Stimulated activated CD4-positive, alpha-beta T cell treated with anti-CD3 and anti-CD28 coated beads, Interleukin-15, amount 100 ng/mL, for 1 hour (primary cell): ENCODE measurements at places on chromosomes 1 and 21.

GRCh38 chr1:232507571-232507970, 122.4 kb downstream of the SIPA1L2 start:
- DNase-seq: no peak

DNA sequence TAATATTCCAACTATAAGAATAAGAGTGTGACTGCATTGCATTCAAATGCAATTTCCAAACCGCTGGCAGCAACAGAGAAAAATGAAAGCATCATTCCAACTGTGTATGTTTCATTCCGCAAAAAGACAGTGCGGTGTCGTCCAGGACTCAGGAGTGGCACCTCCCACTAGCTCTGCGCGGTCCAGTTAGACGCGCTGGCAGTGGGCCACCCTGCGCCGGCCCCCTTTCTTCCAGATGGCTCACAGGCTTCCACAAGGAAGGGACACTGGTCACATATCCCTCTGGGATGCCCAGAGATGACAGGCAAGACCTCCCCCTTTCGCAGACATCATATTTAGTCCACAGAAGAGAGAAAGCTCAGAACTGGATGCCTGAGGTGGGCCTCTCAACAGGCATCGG, 11.9 kb downstream of the WRAP73 start:
- DNase-seq: no peak

DNA sequence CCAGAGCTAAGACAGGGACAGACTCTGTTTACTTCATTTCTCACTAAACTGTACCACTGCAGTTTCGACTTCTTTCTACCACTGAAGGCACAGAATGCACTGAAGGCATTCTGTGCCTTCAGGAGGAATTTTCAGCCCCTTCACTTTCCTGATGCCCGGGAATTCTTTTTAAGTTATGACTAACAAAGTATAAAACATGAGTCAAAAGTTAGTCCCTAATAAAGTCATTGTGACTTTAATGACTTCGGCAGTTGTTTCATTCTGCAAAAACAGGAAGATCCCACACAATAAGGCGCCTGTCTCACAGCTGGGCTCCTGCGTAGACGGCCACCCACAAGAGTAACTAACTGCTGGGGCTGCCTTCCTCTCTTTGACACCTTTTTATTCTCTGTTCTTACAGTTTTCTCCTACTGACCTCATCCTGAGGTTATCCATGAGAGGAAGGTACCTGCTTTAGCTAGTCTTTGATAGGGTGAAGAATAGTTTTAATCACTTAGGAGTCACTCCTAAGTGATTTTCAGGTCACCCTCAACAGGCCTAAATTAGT, 183.9 kb upstream of the SGIP1 start:
- no peak for DNase-seq

GRCh38 chr1:85417876-85418275, 47.1 kb downstream of the DDAH1 start:
- DNase-seq: no peak

- DNase-seq: no peak
Observed at GRCh38 chr1:192376374-192376773, 59.6 kb downstream of the RGS21 start.

DNA sequence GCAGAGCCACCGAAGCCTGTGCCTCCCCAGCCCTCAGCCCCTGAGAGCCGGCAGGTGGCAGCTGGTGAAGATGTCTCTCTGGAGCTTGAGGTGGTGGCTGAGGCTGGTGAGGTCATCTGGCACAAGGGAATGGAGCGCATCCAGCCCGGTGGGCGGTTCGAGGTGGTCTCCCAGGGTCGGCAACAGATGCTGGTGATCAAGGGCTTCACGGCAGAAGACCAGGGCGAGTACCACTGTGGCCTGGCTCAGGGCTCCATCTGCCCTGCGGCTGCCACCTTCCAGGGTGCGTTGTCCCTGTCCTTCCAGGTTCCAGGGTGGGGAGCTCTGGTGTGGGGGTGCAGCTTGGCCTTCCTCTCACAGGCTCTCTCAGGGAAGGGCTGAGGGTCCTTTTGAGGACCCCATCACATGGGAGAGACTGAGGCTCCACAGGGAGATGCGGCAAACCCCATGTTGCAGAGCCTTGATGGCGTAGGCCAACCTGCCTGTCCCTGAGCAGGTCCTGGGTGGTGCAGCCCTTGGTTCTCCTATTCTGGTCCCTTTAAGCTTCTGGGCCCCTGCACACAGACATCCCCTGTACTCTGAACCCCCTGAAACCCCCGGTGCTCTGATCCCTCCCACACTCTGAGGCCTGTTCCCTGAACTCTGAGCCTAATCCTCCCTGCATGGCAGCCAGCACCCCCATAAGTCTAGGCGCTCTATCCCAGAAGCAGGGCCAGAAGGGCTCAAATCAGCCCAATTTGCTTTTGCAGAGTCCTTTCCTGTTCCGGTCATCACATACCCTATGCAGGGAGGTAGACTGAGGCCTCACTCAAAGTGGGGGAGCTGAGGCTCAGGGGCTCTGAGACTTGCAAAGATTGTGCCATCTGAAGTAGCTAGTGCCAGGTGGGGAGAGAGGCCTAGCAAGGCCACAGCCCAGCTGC, 88.5 kb downstream of the TRIM11 start:
- DNase-seq: no peak

DNA sequence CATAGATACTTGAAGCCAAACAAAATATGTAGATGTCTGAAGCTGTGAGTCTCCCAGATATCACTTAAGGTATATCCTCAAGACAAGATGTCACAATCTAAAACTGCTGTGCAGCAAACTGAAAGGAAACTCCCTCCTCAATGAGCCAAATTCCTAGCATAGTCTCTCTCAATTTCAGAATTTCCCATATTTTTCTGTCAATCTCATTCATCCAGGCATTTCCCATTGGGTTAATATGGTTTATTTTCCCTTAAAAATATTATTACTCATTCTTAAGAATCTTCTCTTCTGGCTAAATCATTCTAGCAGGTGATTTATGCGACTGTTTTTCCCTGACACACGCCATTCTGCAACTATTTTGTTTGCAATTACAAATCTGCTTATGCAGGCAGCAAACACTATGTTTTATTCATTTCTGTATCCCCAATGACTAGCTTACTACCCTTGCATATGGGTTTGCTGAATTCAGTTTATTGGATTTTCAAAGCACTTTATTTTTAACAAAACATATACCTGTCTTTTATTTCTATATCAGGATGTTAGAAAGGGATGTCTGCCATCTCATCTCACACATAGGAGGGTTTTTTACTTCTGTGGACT, 69.9 kb downstream of the TNFSF4 start:
- DNase-seq: no peak

- DNase-seq: peak; percentile 24
Observed at GRCh38 chr1:203340112-203340790, 10.7 kb downstream of the FMOD start.

DNA sequence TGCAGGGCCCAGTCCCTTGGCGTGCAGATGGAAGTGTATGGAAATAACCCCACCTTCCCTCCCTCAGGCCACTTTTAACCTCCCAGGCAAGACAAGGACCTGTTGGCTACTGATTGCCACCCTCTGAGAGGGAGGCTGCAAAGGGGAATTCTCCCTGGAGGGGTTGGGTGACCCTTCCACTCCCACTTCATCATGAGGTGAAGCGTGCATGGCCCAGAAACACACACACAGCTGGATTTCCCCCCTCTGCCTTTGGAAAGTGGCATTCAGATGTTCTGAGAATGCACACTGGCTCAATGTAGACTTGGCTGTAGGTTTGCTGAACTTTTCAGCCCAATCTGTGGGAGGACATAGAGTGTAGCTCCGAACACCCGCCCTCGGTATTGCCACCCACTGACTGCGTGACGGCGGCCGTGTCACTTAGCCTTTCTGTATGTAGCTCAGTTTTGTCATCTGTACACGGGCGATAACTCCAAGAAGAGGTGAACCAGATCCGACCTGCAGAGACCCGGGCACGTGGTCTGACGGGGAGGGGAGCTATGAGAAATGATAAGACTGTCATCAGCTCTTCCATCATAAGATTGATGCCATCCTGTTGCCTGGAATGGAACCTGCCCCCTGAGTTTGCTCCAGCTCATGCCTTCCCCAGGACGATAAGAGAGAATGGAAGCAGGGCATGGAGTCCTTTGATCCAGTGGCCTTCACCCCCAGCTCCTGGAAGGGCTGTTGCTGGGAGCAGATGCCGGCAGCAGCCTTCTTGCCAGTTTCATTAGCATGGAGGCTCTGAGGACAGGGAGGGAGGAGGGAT, 19.3 kb downstream of the MIIP start:
- no peak for DNase-seq

GRCh38 chr1:248714248-248714647, 11.7 kb upstream of the OR14I1 start:
- DNase-seq: no peak

- DNase-seq: no peak
Observed at GRCh38 chr1:232818040-232818439, 12.8 kb downstream of the MAP10 start.

GRCh38 chr21:29583424-29583924, 284.8 kb downstream of the BACH1 start:
- no peak for DNase-seq

GRCh38 chr1:224805889-224806288, 123.6 kb upstream of the DNAH14 start:
- DNase-seq: no peak

DNA sequence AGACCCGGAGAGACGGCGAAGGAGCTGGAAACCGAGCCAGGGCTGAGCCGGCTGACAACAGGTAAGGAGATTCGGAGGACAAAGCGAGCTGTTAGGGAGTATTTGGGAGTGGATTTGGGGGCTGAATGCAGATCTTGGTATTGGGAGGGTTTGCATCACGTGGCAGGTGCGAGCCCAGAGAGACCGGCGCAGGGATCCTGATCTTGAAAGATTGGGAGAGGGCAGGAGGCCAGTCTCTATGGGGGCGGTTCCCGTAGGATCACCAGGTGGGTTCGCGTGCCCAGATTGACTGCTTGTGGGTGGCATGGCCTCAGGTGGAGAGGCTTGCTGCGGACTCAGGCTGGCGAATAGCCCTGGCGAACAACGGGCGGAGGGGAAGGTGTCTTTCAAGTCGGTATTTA, 204 bp downstream of the CIART start:
- peak; percentile 3 for DNase-seq

- DNase-seq: no peak
Observed at GRCh38 chr1:197063212-197063611, 3.8 kb downstream of the F13B start.

GRCh38 chr1:30001011-30001731, 722.2 kb downstream of the MATN1 start:
- no peak for DNase-seq

- no peak for DNase-seq
Observed at GRCh38 chr1:41640141-41640751, 155.8 kb upstream of the EDN2 start.

DNA sequence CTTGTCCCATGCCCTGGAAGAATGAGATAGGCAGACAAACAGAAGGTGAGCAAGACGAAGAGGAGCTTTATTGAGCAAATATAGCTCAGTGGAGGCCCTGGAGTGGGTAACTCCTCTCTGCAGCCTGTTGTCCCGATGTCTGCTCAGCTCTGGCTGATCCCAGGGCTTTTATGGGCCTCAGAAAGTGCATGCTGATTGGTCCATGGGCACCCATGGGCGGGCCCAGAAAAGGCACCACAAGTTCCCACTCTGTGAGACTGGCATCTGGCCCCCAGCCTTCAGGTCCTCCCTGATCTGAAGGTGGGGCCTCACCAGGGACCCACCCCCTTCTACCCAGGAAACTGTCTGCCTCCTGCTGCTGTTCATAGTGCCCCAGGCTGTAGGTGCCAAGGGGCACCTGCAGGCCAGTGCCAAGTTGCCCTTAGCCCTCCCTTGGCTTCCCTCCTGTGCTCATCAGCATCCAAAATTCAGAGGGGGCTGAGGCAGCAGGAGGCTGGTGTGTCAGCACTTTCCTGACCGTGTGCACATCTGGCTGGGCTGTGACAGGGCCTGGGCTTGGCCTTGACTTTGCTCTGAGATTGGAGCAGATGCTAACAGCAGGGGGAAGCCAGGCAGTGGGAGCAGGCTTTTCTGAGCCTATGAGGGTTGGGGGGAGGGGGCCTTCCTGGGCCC, 35.4 kb downstream of the ACTL8 start:
- no peak for DNase-seq

DNA sequence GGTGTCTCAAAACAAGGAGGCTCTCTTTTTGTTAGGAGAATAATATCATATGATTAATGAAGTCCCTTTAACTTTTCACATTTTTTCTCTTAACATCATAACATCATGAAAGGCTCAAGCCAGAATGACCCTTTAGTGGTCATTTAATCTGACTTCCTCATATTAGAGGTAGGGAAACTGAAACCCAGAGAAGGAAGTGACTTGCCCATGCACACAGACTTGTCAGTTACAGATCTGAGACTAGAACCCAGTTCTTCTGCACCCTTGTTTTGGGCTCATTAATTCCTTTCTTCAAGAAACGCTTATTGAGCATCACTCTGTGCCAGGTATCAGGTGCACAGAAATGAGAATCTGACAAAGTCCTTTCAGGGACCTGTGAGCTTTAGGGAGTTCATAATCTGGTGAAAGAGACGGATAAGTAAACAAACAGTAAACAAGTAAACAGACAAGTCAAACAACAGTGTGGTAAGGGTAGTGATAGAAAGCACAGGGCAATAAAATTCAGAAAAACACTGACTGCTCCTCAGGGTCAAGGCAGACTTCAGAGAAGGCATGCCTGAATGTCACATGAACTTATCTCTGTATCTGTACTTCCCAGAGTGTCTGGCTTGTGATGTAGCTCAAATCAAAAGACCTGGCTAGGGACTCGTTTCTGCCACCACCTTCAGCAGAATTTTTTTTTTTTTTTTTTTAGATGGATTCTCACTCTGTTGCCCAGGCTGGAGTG, 38.3 kb upstream of the OSBPL9 start:
- no peak for DNase-seq

GRCh38 chr1:206000641-206001339, 2.4 kb downstream of the RAB7B start:
- no peak for DNase-seq

- DNase-seq: no peak
Observed at GRCh38 chr1:222547260-222547614, 667 bp downstream of the HHIPL2 start.

DNA sequence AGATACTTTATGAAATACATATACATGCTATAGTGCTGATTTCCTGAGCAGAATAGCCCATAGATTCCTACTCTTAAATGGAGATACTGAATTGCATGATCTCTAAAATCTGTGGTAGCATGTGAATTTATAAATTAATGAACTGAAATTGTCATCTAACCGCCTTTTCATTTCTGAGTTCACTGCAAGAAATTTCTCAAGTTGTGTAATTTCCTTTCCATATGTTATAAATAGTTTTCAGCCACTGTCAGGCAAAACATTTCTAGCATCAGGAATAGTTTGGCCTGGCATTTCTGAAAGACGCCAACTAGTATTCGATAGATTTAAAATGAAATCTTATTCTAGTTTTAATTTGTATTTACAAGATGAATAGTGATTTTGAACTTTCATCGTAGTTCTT, 310.1 kb downstream of the USH2A start:
- no peak for DNase-seq
